Hematopoietic multipotent progenitor cell treated with erythropoietin and hydrocortisone succinate and interleukin-3 and kit ligand, for 6 days (in vitro differentiated cells): ENCODE measurements at places on chromosomes 2 and 18.

DNA sequence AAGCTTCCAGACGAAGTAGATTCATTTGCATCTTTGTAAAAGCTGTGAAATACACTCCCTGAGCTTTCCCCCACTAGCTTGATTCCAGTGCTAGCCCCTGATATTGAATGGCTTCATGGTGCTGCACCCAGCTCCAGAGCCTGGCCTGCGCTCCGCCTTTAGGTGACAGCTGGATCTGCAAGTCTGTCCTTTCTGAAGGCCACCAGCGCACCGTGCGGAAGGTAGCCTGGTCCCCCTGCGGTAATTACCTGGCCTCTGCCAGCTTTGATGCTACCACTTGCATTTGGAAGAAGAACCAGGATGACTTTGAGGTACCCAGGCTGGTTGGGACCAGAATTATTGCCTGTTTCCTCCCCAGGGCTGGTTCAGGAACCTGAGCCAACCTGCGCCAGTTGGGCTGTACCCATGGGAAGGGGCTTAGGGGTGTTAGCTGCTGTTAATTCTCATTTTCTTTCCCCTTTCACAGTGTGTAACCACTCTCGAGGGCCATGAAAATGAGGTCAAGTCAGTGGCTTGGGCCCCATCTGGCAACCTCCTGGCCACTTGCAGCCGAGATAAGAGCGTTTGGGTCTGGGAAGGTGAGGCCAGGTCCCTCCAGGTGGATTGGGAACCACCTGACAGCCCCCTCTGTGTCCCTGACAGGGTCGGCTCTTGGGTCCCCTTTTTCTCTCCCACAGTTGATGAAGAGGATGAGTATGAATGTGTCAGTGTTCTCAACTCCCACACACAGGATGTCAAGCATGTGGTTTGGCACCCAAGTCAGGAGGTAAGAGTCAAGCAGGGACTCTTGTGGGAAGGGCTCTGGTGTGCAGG, 1.3 kb downstream of the CIAO1 start:
- DNase-seq: peak; percentile 85

- no peak for DNase-seq
Observed at GRCh38 chr2:237900891-237901831, 41.7 kb downstream of the RAMP1 start.

- peak; percentile 86 for DNase-seq
Observed at GRCh38 chr2:230627806-230628724, 84.6 kb upstream of the CAB39 start.

DNA sequence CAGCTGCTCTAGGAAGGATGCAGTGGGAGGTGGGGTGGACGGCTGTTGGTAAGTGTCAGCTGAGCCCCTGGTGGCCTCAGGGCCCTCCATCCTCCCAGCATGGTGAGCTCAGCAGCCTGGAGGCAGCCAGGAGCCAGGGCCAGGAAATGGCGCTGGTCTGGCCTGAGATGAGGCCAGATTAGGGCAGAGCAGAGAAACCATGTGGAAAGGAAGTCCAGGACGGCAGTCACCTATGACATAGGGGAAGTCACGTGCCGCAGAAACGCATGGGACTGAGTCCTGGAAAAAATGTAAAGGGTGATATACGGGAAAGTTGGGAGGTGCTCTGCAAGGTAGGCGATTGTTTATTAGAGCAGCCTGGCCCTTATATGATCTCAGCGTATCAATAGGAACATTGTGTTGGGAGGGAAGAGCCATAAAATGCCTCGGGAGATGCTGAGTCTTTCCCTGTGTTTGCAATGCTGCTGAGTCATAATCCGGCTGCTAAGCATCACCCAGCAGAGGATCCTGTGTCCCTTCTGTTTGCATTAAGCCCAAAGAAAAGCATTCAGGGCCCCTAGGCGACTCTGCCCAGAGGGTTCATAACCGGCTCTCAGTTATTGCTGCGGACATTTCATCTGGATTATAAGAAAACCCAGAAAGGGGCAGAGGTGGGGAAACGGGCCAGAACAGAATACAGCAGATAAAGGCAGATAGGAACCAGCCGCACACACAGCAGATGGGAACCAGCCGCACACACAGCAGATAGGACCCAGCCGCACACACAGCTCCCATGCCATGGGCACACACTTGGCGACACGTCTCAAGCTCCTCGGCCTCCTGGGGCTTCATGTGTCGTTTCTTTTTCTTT, 30.3 kb upstream of the B3GNT7 start:
- no peak for DNase-seq

DNA sequence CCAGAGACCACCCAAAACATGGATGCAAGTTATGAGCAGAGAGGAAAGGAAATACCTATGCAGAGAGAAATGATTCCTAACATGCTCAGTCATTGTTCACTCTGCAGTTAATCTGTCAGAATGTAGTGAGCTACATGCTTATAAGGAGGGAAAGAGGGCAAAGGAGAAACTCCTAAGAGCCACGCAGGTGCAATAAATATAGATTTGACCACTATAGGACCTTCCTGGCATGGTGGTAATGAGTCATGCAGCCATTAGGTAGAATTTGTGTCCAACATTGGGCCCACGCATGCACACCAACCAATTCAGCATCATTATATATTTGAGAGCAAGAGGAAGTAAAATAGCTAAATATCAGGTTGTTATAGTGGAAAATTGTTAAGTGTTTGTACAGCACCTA, 699.9 kb downstream of the DSC3 start:
- DNase-seq: no peak

DNA sequence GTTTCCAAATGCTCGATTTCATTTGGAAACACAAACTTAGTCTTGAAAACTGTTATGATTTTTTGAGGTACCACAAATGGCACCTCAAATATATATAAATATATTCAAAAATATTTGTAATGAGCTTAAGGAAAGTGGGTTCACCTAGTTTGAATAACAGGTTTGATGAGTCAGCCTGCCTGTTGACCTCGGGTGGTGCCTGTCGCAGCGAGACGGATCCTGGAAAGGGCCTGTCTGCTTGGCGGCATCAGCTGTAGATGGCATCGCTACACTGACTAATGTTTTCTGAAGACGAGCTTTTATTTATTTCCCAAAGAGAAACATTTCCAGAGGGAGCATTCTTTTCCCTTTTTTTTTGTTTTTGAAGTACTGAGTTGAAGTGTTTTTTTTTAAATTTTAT, 6.9 kb downstream of the ALLC start:
- no peak for DNase-seq

DNA sequence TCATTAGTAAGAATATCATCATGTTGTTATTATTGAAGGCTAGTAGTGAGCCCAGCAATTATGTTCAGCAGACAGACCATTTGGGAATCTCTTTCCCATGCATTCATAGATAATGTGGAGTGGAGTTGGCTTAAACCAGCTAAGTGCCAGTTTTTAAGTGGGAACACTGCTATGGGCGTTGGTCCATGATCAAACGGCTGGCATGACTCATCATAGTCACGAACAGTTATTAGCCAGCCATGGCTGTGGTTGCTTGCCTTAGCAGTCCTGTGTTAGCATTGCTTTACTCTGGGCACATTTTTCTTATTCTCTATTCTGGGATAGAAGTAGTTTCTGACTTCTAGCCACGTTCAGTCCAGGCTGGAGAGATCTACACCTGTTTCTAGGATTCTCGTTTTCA, 17.7 kb downstream of the EIF4E2 start:
- peak; percentile 91 for DNase-seq

DNA sequence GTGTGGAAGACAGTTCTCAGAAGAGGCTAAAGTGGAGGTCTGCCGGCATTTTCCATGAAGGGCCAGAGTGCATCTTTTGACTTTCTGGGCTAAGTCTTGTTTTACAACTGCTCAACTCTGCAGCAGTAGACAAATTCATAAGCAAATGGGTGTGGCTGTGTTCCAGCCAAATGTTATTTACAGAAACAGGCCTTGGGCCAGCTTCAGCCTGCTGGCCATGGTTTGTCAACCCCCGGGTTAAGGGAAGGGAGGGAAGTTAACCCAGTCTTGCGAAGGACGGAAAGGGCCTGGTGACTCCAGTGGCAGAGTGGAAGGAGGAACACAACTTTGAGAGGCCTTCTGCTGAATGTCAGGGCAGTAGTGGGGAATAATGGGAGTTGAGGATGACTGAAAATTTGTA, 34.3 kb upstream of the NCKAP5 start:
- DNase-seq: no peak

- peak; percentile 44 for DNase-seq
Observed at GRCh38 chr2:174337337-174338146, 2.8 kb downstream of the SP9 start.

GRCh38 chr18:12748671-12749070, 45.8 kb downstream of the PSMG2 start:
- no peak for DNase-seq
